Progenitor cell of endocrine pancreas (in vitro differentiated cells): ENCODE measurements at places on chromosomes 2 and 18. TPM values are rescaled to one million over a fixed set of nuclear protein-coding genes. Genes with fewer than 3 reads are reported as not detected.

GRCh38 chr18:56565046-56565445, 73.3 kb downstream of the TXNL1 start:
- no peak for DNase-seq

Gene UGT1A8
- not detected in 2 replicates for total RNA-seq

DNA sequence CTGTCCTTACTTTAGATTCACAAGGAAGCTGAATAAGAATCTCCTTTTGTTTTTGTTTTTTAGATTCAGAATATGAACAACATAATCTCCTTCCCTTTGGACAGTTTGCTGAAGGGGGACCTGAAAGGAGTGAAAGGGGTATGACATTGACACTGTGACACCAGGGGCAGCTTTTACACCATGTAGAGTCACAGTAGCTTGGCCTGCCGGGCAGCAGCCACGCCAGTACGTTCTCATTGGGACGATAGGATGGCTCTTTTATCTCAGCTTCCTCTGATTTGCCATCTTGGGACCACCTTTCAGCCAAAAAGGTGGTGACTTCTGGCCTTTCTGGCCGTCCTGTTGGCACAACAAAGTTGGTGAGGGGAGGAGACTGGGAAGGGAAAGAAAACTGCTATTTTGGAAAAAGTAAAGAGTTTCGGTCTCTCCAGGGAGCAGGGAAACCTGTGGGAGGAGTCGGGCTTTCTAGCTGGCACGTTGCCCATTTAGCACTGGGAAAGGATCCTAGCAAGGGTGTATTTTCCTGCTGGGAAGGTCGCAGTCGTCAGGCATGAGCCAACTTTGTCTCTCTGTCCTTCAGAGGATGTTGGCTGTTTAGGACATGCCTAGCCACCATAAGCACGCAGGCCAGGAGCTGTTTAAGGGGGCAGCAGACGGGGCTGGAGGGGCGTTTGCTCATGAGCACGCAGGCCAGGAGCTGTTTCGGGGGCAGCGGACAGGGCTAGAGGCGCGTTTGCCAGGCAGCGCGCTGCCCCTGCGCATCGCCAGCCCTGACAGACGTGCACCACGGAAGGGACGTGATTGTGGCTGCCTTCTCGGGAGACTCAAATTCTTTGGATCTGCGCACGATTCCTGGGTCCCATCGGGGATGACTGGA, 104.6 kb downstream of the ITGB1BP1 start:
- DNase-seq, result no peak

Gene PTCD3
- total RNA-seq, result 160 and 163 TPM in 2 replicates

Gene ARMC9
- total RNA-seq, result 40.8 and 41.3 TPM in 2 replicates

Gene GRB14
- 45.1 and 46.3 TPM in 2 replicates for total RNA-seq

GRCh38 chr18:54444319-54444914, 86.7 kb downstream of the C18orf54 start:
- DNase-seq, result peak; percentile 49

- DNase-seq, result no peak
Observed at GRCh38 chr2:45285311-45285710, 276.1 kb upstream of the SIX2 start.

- DNase-seq, result no peak
Observed at GRCh38 chr2:158189526-158189925, 87.8 kb downstream of the UPP2 start.

GRCh38 chr2:238475566-238475965, 48.8 kb downstream of the ASB1 start:
- DNase-seq, result no peak

DNA sequence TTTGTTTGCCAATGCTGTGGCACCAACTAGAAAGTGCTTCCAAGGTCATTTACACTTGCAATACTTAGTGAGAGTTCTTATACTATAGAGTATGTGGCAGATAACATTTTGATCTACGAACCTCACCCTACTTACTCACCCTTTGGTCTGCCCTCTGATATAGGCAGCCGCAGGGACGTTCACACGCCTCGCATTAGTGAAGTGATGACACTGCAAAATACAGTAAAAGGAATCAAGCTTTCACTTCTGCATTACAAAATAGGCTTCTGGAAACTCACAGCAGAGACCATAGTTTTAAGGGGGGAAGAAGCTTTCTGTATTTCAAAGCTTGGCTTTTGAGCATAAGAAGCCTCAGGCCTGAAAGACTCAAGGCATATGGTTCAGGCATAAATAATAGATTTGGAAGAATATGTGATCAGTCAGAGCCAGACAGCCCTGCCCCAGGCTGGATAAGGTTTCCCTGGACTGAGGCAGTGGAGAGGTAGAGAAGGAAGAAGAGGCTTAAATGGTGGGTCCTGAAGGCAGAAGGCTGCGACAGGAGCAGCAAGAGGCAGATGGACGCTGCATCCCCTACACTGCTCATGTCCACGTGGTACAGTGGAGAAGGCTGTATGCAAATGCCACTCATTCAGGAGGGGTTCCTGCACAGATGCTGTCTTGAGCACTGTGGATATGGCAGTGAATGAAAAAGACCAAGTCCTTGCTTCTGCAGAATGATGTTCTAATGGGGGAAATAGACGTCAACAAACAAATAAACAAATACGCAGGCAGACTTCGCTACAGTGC, 63.1 kb downstream of the FECH start:
- no peak for DNase-seq

DNA sequence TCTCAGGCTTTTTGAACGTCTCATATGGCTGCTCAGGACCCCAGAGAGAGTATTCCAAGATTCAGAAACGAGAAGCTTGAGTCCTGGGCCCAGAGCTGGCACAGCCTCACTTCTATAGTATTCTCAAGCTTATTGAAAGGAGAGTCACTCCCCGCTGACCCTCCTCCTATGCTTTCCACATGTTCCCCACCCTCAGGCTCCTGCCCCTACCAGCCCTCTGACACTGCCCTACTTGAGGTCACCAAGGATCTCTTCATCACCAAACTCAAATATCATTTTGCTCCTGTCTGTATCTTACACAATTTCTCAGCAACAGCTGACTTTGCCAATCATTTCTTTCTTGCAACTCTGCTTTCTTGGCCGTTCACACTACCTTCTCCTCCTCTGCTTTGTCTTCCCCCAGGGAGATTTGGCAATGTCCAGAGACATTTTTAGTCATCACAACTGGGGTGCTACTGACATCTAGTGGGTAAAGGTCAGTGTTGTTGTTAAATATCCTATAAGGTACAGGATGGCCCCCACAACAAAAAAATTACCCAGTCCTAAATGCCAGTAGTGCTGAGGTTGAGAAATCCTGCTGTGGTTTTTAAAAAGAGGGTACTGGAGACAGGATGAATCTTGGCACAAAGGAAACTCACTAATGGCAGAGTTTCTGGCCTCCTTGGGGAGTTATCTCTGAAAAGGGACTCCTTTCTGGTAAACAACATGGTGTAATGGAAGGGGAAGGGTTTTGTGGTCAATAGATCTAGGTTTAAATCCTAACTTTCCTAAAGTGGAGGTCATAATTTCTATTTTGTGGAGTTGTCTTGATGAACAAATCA, 26.9 kb upstream of the INSIG2 start:
- DNase-seq, result no peak

Gene NFATC1
- total RNA-seq, result 4.5 and 5.6 TPM in 2 replicates

Gene TRIM54
- total RNA-seq, result not detected in 2 replicates
